ACHN (cell line): ENCODE measurements at places on chromosomes 12 and 14.
A peak's percentile ranks its signal among the peaks of the same experiment; 100 is the strongest.

DNA sequence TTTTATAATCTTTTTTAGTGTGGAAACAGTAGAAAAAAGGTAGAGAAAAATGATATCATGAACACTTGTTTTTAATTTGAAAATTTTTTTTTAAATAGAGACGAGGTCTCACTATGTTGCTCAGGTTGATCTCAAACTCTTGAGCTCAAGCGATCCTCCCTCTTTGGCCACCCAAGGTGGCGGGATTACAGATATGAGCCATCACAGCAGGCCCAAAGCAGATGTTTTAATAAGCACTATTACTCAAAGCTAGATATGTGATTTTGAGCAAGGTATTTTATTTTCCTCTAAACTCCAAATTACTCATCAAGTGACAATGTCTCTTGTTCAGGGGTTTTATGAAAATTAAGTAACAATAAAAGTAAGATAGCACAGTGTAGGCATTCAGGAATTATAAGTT, 10.7 kb upstream of the WDR89 start:
- no peak for DNase-seq

DNA sequence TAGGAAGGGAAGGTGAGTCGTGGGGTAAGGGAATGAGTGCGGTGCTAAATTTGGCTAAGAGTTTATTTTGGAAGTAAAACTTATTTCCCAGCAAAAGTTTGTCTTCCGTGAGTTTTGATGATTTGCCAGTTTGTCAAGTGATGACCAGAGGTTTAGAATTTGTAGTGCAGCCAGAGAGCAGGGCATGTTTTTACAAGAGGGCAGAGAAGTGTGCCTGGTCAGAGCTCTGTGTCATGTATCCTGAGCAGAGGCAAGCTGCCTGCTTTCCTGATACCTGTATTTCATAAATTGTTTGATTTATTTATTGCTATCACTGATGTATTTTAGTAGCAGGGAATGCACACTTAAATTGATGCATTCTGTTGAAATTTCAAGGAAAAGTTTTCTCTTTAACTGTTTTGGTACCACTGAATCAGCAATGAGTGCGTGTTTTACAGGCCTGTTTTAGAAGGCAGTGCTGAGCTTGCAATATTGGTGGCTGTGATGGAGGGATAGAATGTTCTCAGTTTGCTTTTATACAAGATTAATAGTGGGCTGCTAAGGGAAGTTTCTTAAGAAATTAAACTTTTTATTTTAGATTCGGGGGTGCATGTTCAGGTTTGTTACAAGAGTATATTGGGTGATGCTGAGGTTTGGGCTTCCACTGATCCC, 19.7 kb upstream of the RD3L start:
- no peak for DNase-seq

DNA sequence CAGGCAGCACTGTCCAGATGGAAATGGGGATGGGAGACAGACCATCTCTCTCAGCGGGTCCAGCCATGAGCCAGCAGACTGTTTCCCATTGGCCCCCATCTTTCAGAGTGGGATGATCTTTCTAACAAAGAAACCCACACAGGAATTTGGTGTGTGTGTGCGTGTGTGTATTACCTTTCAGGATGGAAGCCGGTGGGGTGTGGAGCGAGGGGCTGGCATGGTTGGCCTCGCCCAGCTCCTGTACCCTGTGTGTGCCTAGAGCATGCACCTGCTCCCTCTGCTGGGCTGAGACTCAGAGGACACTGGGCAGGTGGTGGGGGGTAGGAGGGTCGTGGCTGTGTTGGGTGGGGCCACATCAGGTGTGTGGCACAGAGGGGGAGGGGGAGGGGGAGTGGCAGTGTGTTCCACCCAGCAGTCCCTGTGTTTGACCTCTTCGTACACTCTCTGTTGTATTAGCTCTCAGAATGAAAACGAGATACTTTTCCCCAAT, 33.0 kb upstream of the TSPAN9 start:
- no peak for DNase-seq

GRCh38 chr14:90585106-90585505, 188.3 kb downstream of the CALM1 start:
- no peak for DNase-seq

DNA sequence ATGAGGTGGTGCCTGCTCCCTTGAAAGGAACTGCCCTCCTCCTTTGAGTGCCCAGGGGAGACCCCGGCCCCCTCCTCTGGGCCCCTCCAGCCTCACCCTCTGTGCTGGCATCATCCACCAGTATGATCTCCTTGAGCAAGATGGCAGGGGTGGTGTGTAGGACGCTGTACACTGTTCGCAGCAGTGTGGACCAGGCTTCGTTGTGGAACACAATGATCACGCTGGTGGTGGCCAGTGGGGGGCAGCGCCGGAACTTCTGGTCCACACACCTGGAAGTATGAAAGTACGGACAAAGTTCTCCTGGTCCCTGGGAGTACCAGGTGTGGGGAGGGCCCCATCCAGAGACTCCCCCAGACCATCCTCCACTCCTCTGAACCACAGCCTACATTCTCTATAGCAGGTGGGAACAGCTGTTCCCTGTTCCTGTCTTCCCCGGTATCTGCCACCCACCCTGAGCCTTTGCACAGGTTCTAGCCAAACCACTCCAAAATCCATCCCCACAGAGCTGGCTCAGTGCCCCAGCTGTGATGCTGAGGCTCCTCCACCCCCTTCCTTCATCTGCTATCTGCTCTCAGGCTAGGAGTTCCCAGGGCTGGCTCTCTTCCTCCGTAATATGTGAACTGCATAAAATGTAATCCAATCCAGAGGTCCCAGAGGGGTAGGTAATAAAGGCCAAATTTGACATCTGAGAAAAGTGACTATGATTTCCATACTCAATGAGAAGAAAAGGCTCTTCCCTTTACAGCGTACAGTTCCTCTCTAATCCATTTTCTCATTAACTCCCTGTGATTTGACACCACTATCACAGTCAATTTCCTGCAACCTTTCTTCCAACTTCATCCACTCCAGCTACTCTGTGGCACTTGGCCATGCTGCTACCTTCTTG, 13.9 kb downstream of the GALNT6 start:
- DNase-seq: no peak

- no peak for DNase-seq
Observed at GRCh38 chr12:46518729-46519128, 146.2 kb upstream of the SLC38A2 start.

GRCh38 chr14:93940437-93940836, 13.3 kb downstream of the FAM181A start:
- DNase-seq: no peak

- DNase-seq: no peak
Observed at GRCh38 chr12:107514887-107515445, 170.6 kb upstream of the PWP1 start.

DNA sequence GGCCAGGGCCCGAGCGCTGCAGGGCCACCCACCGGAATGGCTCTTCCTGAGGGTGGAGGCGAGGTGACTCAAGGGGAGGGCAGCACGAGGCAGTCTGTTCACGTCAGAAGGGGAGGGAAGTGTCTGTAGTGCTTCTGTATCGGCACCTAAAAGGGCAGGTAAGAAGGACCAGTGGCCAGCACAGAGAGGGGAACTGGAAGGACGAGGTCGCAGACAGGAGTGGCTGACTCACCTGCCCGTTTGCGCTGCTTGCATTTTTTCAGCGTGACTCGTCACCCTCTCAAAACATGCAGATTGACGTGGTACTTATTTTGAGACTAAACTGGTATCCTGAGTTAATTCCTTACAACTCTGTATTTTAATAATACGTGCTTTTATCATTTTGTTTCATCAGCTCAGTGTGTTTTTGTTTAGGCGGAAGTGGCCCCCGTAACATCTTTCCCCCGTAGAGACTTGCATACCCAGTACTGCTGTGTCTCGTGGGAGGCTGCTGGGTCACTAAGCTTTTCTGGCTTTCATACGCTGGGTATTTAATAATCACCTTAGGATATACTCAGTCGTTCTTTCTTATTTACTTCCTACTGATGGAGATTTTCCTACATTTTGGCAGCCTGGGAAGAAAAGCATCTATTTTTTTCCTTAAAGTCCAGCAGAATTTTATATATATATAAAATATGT, 26.4 kb downstream of the SFSWAP start:
- DNase-seq: peak; percentile 90

- peak; percentile 35 for DNase-seq
Observed at GRCh38 chr14:104876251-104876699, 11.2 kb downstream of the CEP170B start.

DNA sequence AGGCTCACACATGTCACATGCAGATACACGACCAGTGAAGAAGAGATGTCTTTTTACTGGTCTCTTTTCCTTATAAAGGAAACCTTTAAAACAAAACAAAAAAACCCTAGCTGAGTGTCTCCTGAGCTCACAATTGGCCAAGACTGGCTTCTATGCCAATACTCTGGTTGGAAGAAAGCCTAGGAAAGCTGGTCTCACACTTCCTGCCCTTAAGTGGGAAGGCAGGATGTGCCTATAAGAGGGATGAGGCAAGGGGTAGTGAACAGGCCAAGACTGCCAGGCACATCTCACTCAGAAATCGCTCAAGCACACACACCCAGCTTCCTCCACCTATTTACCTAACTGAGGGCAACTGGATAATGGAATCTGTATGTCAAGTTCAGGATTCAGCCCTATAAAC, 50.0 kb downstream of the SOCS2 start:
- no peak for DNase-seq
